ENCODE measurements at places on chromosomes 7 and 10.

DNA sequence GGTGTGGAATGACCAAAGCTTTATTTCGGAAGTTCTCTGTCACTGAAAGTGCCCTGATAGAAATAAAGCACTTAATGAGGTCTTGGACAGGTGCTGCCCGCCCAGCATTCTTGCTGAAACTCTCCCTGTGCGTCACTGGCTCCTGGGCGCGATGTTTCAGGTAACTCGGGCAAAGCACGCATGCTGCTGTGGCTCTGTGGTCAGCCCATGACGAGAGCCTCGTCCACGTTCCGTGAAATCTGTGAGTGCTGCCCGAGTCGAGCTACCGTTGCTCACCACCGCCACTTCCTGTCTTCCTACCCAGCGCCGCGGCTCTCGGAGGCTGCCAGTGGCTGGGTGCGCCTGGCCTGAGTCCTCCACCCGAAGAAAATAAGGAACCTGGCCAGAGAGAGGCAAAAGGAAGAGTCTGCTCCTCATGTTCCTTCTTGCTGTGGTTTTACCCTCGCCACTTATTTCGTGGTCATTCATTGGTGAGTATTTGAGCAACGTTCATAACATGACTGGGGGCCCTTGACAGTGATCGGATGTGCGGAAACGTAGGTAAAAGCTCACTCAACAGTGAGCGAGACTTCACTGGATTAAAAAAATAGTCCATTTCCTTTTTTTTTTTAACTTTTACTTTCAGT is 95.5 kb downstream of the MAP3K8 start:
- no peak for DNase-seq

DNA sequence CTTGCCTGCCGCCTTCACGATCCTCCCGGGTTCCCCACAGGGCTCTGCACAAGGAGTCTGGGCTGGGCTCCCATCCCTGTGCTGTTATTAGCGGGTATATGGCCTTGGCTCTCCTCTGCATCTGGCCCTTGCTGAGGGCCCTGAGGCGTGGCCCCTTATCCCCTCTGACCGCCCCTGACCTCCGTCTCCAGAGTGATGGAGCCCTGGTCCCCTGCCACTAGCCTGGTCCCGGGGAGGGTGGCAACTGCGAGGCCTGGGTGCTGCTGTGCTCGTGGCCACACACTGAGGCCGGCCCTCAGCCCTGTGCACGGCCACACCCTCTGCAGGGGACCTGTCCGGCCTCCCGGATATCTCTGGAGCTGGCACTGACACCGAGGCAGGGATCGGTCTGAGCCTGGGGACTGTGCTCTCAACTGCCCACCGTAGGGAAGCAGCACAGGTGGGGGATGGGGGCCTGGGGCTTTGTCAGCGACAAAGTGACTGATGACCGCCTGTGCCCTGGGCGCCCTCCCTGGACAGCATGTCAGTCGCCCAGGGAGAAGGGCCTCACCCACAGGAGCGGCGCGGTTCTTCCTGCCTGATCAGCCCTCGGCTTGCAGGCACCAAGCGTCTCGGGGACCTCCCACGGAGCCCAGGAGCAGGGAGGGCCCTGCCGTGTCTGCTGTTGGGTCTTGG is 72.4 kb downstream of the NKX6-2 start:
- DNase-seq = no peak

DNA sequence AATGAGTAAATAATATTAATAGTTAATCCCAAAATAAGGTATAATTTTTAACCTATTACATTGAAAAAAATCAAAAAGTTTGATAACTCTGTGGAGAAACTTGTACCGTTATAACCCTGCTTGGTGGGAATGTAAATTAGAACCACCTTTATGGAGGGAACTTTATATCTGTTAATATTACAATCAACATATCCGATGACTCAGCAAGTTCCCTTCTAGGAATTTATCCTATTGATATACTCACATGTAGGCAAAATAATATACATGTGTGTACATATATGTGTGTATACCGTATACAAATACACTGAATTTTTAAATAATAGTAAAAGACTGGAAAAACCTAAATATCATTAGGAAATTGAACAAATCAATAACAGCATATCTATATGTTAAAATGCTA is 54.7 kb downstream of the PANK1 start:
- no peak for DNase-seq

DNA sequence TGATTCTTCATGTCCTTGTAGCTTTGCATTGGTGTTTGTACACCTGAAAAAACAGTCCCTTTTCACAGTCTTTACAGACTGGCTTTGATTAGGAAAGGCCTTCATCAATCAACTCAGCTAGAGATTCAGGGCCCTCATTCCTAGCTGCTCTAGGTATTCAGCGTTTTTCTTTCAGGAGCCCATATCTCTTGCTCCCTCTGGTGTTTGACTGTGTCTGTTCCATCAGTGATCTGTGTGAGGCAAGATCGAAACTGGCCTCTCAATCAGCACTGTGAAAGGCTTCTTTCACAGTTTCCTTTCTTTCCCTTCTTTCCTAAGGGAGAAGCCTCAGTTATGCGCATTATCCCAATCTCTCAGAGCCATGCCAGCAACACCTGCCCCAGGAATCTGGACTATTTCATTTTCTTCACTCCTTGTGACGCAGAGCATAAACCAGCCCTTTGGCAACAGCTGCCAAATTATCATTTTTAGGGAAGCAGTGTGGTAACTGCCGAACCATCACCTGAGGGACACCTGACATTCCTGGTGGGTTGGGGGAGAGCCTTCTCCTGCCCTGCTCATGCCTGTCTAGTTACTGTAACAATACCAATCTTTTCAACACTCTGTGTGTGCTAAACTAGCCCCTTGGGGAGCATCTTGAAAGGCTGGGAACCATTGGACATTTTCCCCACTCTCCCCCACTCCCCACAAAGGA is 75.7 kb upstream of the CCDC71L start:
- DNase-seq = no peak

- no peak for DNase-seq
Measured at GRCh38 chr10:36778651-36779050, 346.7 kb upstream of the ANKRD30A start.

DNA sequence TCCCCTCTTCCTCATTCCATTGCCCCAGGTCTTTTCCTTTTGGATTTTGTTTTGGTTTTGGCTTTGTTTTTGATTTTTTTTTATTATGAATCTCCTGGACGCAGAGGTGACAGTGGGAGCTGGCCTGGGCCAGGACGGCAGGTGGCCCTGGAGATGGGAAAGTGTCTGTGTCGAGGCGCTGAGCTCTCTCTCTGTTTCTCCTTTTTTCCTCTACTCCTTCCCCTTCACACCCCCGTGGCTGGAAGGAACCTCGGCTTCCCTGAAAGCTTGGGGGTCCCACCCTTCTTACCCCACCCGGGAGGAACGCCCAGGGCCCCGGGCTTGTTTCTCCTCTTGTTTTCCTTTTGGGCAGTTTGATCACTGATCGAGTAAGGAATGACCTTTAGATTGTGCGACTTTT is 13.2 kb downstream of the TRIM8 start:
- no peak for DNase-seq

GRCh38 chr10:12013926-12014325 is 28.7 kb downstream of the UPF2 start:
- no peak for DNase-seq

GRCh38 chr7:79284211-79284610 is 169.3 kb downstream of the MAGI2 start:
- no peak for DNase-seq

GRCh38 chr7:106282390-106282789 is 2.4 kb downstream of the NAMPT start:
- DNase-seq = no peak

DNA sequence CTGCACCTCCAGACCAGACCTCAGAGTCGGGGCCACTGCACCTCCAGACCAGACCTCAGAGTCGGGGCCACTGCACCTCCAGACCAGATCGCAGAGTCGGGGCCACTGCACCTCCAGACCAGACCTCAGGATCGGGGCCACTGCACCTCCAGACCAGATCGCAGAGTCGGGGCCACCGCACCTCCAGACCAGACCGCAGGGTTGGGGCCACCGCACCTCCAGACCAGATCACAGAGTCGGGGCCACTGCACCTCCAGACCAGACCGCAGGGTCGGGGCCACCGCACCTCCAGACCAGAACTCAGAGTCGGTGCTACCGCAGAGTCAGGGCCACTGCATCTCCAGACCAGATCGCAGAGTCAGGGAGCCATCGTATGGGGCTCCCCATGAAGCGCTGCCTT is 105.9 kb downstream of the ACTR3B start:
- no peak for DNase-seq

DNA sequence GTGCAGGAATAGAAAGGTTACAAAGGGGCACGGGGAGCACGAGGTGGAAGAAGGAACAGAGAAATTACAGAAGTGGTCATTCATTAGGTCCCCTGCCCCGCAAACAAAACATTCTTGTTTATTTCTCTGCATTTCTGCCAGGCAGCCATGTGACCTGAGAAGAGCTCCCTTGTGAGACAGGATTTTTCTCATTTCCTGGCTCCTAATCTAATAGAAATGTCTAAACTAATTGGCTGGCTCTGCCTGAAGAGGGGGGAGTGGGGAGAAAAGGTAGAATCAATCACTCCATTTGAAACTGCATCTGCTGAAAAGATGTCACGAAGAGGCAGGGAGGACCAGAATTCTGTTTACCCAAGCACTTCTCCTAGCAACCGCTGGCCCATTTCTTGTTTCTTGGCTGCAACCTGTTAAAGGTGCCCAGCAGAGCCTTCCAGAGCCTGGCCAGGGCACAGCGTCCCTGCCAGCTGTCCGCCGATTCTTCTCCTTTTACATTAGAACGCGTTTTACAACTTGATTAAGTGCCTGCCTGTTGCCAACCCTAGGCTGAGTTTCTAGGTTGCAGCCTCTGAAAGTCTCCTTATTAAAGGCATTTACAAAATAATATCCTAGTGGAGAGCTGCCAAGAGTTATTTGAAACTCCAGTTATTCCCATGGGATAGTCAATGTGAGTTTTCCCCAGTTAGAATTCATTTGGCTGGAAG is 1227.6 kb downstream of the TYW1 start:
- no peak for DNase-seq

GRCh38 chr7:115952832-115953231 is 77.7 kb downstream of the TFEC start:
- DNase-seq = no peak

DNA sequence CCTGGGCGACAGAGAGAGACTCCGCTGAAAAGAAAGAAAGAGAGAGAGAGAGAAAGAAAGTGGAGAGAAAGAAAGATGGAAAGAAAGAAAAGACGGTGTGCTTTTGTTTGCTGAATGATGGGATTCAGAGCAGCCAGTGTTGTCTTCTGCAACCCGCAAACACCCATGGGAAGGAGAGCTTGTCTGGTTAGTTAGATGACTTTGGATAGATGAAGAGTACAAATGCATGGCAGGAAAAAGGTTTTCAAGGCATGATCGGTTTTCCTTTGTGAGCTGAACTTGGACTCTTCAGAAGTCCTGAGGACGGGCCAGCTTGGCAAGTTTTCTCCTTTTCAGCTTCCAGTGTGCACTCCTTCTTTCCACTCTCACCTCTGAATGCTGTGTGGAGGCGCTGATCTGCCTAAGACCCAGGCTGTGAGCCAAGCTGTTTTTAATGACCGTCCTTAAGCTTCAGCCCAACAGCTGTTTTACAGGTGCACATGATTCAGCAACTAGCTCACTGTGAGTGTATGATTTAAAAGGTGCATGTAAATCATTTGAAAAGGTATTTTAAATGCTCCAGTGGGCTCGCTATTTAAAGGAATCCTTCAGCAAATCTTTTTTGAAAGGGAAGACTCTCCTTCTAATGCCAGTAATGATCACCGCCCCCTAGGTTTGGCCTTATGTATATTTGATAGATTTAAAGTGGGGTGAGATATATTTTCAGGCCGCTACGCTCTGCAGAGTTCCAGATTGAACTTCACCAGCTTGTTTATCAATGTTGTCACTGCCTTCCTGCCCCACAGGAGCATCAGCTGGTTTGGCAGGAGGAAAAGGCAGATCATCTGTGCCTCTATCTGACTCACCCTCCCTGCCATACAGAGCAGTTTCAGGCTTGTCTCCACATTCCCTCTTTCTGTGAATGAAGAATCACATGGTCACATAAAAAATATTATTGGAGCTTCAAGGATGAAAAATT is 115.0 kb downstream of the PLXDC2 start:
- peak; percentile 36 for DNase-seq

DNA sequence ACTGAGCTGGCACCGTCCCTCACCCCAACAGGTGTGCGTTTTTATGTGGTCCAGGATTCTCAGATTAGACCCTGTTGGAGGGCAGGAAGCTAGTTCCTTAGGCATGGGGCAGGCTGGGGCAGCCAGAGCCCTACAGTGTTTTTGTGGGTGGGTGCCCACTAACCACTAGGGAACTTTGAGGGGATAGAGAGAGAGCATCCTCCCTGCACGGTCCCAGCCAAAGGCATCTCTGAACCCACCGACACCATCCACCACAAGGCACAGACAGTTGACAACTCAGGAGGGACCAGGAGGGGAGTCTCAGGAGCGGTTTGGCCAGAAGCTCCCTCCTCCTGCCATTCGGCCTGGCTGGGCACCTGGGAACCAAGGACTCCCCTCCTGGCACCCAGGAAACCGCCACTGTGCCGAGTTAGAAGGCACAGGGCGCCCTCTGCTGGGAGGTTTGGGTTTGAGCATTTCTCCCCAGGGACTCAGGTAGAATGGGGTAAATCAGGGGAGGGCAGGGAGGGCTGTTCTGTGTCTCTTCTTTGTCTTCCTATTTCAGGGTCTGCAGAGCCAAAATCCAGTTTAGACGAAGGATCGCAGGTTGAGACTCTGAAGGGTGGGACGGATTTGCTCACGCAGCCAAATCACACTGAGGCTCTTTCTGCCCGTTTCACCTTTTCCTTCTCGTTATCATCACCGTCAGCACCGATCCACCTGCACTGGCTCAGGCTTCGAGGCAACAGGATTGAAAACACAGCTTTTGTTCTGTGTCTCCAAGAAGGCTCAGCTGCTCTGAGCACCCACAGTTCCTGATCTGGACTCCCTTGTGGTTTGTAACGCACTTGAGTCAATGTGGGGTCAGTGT is 84.8 kb upstream of the COL13A1 start:
- DNase-seq = peak; percentile 65

GRCh38 chr7:12436896-12437535 is 33.4 kb upstream of the VWDE start:
- DNase-seq = no peak

GRCh38 chr10:75400771-75401568 is 594 bp downstream of the ZNF503 start:
- DNase-seq = peak; percentile 70

Measured in NCI-H510A (cell line).